Esophagus mucosa (tissue), 1 donor: ENCODE measurements at places on chromosomes 4 and X. TPM values are rescaled to one million over a fixed set of nuclear protein-coding genes. Genes with fewer than 3 reads are reported as not detected.

GRCh38 chr4:20096911-20097310 is 154.8 kb upstream of the SLIT2 start:
- no peak for ATAC-seq

- no peak for ATAC-seq
Observed at GRCh38 chr4:77127837-77128621, 29.0 kb upstream of the CCNG2 start.

DNA sequence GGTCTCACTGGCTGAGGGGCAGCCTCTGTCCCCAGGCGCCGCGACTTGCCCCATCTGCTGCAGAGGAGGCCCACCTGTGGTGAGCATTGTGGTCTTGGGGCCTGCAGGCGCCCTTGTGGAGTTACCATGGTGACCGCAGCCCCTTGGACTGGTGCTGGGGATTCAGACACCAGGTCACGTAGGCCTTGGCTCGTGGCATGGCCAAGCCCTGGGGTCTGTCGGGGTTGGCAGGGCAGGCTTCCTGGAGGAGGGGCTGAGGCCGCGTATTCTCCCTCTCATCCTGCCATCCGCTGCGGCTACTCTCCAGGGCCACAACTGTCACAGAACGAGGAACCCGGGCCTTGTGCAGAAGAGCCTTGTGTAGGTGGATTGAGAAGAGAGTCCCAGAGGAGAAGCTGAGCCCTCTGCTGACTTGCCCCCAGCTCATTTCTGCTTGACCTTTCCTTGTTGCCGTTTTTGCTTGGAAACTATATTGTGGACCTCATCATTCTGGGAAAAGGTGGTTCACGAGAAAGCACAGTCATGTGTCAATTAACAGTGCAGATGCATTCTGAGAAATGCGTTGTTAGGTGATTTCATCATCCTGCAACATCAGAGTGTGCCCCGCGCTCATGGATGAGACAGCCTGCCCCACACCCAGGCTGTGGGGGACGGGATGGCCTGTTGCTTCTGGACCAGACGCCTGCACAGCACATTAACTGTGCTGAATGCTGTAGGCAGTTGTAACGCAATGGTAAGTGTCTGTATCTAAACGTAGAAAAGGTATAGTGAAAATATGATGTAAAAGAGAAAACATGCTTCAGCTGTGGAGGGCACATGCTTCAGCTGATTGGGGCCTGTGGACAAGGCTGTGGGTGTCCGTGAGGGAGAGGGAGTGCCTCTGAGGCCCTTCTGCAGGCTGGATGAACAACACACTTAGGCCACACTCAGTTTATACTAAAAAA is 38.5 kb downstream of the TRMT44 start:
- ATAC-seq, result no peak

DNA sequence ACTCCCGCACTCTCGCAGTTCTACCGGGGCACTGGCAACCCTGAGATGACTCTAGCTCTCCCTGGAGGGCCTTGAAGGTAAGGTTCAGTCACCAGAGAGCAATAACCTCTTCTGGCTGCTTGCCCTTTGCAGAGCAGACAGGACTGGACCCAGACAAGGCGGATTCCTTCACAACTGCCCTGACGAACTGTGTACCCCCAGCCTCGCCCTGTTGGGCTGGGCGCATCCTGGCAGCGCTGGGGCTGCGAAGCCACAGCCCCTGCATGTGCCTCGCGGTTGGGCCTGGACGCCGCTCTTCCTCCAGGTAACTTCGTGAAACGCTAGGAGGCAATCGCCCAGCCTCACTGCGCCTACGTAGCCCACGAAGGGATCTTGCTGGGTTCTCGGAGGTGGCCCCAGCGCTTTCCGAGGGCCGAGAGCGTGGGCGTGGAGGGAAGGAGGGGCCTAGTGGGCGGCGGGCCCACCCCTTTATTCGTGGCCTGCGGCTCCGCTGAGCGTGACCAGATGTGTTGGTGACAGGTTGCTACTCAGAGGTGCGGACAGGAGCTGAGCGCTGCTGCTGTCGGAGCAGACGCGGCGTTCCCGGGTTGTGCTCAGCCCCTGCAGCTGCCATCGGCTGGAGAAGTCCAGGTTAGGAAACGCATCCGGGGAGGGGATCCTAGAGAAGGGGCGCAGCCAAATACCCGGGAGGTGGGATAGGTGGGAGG is 1.9 kb upstream of the MAMLD1 start:
- no peak for ATAC-seq

DNA sequence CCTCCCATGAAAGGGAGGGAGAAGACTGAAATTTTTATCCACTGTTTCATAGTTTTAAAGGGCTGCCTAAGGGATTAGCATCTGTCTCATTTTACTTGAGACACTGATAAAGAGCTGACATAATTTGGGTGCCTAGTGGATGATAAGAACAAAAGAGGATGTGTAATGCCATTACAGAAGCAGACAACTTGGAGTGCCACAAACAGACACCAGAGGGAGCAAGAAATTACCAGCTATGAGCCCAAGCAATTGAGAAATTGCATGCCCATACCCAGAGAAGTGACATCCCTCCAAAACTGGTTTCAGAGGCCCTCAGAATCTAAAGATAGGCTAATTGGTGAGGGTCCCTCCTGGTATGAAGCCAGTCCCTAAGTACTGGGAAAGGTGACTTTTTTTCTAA is 38.5 kb upstream of the POU3F4 start:
- no peak for ATAC-seq

Gene RHOXF2
- total RNA-seq, result not detected

Gene NMU
- 96.3 TPM for total RNA-seq

Gene CTAG2
- total RNA-seq, result not detected

Gene CENPE
- 14.1 TPM for total RNA-seq

Gene PCDH19
- 0.64 TPM for total RNA-seq
